ENCODE measurements at places on chromosomes 5 and 9. TPM values are rescaled to one million over a fixed set of nuclear protein-coding genes. Genes with fewer than 3 reads are reported as not detected.

DNA sequence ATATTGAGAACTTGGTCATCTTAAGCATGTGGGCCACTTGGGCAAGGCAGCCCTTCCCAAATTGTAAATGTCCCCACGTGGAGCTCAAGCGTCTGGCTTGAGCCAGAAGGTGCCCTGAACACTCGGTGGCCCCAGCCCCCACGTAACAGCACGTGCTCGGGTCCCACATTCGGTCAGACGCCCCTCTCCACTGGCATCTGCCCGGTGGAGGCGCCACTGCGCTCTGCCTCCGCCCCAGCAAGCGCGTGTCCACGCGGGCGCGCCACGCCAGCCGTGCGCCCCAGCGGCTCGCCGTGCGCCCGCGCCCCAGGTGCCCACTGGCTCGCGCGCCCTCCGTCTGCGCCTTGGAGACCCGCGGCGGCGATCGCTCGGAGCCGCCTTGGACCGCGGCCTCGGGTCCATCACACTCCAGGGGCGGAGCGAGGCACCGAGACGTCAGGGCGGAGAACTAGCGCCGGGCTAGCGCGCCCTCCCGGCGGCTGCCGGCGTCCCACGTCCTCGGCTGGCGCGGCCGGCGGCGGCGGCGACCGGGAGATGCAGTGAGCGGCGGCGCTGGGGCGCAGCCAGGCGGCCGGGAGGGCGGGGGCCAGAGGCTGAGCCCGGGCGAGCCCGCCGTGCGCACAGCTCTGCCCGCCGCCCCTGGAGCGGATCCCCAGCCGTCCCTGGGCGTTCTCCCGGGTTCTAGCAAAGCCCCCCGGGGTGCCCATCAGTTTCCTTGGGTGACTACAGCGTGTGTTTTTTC lies at the start of gene PALM2AKAP2:
TSS of gene PALM2AKAP2 (plus strand) at position 488 of the 742 bp plus-strand sequence. CDS start 291 bp downstream, outside the sequence.
- DNase-seq: no peak

- no peak for DNase-seq
Observed at GRCh38 chr5:156245895-156246294, 81.1 kb upstream of the SGCD start.

DNA sequence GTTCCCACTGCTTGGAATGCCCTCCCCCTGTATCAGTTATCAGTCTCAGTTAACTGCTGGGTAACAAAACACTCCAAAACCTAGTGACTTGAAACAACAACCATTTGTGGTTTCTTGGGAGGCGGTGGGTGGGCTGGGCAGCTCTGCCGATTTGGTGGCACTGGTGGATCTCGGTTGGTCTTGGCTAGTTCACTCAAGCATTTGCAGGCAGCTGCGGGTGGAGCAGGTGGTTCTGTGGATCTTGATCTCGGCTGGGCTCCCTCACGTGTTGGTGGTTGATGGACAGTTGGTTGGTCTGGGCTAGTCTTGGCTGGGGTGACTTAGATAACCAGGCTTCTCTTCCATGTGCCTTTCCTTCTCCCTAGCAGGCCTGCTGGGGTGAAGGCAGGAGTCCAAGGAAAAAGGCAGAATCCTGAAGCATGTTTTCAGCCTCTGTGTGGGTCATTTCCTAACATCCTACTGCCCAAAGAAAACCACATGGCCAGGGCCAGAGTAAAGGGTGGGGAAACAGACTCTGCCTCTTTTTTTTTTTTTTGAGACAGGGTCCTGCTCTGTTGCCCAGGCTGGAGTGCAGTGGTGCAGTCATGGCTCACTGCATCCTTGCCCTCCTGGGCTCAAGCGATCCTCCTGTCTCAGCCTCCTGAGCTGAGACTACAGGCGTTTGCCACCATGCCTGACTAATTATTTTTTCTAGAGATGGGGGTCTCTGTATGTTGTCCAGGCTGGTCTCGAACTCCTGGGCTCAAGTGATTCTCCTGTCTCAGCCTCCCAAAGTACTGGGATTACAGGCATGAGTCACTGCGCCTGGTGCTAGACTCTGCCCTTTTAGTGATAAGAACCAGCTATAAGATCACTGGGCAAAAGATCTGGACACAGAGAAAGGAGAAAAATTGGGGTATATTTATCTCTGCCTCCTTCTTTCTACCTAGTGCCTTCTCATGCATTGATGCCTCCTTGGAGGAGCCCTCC lies 183.7 kb downstream of the RGS3 start:
- no peak for DNase-seq

- no peak for DNase-seq
Observed at GRCh38 chr5:165334201-165334600, 1828.8 kb downstream of the MAT2B start.

DNA sequence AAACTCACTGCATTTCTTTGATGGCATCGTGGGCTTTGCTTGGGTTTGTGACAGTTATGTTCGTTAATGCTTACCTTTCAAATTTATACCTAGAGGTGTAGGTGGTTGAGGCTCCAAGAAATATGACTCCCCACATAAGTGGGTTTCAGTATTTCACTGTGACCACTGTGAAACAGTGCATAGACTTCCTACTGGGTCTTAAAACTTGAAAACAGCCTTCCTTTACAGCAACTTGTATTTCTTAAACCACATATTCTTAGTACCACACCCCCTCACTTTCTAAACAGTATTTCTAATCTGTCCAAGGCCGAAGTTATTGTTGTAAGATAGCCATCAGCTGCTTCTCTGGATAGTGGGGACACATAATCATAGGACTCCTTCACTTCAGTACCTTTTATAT lies 48.3 kb downstream of the TMEFF1 start:
- no peak for DNase-seq

DNA sequence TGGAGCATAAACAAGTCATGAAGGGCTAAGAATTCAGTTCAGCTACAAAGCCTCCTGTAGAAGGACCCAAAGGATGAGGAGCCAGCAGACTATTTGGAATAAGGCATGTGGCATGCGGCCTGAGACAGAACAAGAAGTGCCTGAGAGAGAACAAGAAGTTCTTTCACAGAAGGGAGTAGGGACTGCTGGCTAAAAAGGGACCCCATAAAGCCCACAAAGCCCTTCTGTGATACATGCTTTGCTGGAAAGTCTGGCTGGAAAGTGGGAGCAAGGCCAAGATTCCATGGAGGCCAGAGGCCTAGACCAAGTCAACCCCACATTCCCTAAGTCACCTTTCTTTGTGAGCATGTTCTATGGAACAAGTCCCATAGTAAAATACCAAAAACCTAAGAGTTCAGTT lies 35.9 kb upstream of the UBAP2 start:
- peak; percentile 18 for DNase-seq

DNA sequence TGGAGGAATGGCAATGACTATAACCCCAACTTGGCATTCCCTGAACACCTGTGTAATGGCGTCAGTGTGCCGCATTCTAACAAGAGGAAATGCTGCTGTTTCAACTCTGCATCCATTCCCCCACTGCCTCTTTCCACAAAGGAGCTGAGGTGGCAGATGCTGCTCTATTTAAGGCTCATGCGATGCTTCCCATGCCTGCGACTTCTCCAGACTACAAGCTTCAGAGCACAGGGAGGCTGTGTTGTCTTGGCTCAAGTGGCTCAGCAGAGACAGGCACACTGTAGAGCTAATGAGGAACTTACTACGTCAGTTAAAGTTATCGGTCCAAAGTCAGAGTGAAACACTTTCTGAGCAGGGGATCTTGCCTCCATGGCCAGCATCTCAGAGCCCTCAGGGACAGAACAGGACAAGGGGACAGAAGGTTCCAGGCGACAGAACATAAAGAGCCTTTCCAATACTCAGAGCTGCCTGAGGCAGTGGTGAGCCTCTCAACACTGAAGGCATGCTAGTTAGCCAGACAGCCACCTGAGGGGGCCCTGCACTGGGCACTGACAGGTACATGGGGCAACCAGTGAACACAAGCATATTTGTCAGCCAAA lies 21.8 kb downstream of the TNIP1 start:
- DNase-seq: no peak

- DNase-seq: no peak
Observed at GRCh38 chr9:130177898-130178805, 5.9 kb downstream of the NCS1 start.

DNA sequence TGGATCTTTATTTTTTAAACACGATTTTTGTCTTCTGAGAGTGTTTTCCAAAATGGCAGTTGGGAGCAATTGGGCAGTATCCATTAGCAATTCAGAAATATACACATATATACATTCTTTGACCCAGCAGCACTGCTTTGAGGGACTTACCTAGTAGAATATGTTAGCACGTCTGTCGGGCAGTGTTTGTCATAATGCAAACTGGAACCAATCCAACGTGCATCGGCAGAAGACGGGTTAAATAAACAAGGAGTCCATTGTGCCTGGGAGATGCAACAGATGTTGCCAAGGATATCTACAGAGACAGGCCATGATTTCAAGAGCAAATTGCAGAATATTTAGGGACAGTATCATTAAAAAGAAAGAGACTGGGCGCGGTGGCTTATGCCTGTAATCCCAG lies 107.0 kb downstream of the COL5A1 start:
- DNase-seq: no peak

DNA sequence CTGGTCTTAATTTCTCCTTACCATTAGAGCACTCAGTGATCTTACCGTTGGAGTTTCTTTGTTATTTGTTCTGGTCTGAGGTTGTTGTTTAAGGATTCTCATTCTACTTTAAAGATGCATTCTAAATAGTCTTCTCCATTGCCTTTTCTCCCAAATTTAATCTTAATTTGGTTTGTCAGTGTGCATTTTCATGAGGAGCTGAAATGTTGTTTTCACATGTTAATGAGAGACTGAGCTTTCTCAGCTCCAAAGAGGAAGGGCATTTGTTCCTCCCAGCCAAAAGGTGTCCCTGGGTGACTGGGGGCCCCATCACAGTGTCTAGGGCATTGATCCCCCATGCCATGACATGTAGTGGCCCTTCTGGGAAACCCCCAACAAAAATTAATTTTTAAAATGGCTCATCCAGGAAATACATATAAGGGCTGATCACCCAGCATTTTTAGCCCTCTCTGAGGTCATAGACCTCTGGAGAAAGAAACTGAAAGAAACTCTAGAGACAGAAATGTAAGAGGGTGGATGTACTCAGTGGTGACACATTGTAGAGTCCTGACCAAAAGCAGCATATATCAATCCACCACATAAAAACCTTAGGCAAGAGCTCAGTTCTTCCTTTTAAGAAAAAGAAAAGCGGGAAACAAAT lies 240.4 kb upstream of the RAI14 start:
- no peak for DNase-seq

GRCh38 chr5:59102437-59102836 lies 519.6 kb downstream of the RAB3C start:
- no peak for DNase-seq

DNA sequence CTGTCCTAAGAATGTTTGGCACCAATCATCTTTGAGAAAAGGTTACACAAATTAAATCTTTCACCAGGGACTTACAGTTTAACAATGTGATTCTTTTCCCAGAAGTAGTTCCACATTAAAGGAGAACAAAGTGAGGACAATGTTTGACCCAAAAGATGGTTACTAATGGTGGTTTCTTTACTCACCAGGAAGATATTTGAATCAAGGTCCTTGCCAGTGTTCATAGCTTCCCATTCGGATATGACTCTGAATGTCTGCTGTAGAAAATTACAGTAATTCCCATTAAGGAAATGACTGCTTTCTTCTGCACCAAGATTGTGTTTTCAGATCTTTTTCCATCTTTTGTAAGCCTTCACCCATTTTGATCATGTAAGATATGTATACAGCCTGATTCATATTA lies 114.6 kb upstream of the ADAMTSL1 start:
- DNase-seq: no peak

DNA sequence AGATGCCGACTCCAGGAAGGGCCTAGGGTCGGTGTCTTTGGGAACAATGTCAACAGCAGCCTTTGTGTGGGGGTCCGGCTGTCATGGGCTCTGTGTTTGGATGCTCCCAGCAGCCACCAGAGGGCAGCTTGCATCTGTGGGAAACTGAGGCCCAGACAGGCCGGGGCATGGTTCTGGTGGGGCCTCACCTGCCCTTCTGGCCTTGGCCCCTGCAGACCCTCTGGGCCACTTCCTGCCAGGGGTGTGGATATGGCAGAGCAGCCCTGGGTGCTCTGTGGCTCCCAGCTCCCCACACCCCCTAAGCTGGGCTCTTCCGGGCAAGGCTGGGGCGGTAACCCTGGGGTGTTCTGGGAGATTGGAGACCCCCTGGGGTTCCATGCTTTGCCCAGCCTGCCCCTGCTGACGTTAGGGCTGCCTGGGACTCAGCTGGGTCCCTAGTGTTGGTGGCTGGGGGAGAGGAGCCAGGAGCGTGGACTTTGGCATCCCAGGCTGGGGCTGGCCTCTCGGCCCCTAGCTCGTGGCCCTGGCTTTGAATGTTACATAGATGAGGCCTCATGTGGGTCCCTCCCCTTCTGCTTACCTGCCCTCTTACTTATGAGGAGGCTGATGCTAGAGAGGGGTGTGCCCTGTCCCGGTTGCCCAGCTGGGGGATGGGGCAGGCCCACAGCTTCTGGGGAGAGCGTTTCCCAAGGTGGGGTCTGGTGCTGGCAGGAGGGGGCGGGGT lies 38.3 kb downstream of the RXRA start:
- no peak for DNase-seq

DNA sequence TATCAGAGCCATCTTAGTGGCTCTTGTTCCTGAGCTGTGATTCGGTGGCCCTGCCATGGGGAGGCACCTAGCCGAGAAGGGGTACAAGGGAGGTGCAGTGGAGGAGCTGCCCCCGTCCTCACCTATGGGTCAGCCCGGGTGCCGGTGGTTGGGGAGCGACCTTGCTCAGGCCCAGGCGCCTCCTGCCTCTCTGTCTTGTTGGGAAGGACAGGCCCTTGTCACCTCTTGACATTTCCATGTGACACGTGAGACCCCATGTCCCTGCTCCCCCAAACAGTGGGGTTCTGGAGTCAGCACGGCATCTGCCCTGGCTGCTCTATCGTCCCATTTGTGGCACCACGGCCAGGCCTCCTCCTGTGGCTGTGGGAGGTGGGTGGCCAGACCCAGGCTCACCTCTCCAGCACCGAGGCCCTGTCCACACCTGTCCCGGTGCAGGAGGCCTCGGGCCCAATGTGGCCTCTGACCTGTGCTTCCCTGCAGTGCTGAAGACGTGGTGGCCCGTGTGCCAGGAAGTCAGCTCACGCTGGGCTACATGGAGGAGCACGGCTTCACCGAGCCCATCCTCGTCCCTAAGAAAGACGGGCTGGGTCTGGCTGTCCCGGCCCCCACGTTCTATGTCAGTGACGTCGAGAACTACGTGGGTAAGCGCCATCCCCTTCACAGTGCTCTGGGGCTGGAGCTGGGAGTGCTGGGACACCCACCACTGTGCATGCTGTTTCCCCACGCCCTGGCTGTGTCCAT lies 68.9 kb downstream of the PHF2 start:
- DNase-seq: no peak

DNA sequence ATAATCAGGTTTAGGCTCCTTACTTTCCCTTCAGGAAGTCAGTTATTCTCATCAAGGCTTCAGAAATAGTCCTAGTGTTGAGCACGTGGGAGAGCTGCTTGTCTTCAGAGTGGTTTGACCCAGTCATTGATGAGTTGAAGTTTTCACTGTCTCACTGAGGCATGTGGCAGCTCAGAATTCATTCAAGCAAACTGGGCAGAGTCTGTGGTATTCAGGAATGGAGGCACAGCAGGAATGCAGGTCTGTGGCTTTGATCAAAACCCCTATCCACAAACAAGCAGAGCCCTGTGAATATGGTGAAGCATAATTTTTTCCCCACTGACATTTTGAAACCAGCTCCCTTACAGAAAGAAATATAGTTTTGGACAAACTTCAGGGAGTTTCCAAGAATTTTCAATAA lies 207.3 kb downstream of the CD180 start:
- no peak for DNase-seq

The PLK2 gene
- 180 TPM for total RNA-seq

The IRX2 gene
- 0.54 TPM for total RNA-seq

The CTXN3 gene
- total RNA-seq: not detected

The CNTLN gene
- 11.4 TPM for total RNA-seq

Data from thoracic aorta (tissue), 2 donors.